ENCODE measurements at places on chromosomes 3 and 15. TPM values are rescaled to one million over a fixed set of nuclear protein-coding genes. Genes with fewer than 3 reads are reported as not detected.

The STT3B gene
- total RNA-seq: 66.1 TPM

DNA sequence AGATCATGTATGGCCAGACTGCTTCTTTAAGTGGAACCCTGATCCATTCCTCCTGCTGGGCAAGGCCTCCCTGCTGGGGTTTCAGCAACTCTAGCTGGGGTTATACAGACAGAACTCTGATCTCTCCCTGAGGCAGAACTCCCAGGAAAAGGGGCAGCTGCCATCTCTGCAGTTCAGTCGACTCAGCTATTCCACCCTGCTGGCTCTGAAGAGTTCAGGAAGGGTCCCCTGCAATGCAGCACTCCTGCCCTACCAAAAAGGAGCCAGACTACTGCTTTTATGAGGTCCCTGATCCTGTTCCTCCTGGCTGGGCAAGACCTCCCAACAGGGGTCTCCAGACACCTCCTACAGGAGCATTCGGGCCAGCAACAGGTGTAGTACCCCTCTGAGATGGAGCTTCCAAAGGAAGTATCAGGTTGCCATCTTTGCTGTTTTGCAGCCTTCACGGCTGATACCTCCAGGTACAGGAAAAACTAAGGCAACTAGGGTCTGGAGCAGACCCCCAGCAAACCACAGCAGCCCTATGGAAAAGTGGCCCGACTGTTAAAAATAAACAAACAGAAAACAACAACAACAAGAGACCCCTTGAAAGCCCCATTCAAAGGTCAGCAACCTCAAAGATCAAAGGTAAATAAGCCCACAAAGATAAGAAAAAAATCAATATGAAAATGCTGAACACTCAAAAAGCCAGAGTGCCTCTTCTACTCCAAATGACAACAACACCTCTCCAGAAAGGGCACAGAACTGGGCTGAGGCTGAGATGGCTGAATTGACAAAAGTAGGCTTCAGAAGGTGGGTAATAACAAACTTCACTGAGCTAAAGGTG lies 14.2 kb upstream of the CP start:
- peak; percentile 11 for DNase-seq

DNA sequence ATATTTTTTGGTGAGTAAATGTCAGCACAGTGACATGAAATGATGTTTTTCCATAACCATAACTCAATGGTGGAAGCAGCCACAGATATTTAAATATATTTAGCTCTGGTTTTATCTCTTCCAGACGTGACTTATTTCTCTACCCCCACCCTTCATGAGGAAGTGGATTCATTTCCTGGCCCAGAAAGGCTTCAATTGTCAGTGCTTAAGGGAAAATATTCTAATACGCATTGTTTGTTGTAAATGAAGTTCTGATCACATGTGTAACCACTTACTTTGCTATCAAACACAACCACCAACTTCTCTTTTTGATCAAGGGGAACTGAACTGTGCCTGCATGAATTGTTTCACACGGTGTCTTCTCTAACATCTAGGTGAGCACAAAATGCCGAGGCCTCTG lies 14.0 kb downstream of the CLDN16 start:
- no peak for DNase-seq

DNA sequence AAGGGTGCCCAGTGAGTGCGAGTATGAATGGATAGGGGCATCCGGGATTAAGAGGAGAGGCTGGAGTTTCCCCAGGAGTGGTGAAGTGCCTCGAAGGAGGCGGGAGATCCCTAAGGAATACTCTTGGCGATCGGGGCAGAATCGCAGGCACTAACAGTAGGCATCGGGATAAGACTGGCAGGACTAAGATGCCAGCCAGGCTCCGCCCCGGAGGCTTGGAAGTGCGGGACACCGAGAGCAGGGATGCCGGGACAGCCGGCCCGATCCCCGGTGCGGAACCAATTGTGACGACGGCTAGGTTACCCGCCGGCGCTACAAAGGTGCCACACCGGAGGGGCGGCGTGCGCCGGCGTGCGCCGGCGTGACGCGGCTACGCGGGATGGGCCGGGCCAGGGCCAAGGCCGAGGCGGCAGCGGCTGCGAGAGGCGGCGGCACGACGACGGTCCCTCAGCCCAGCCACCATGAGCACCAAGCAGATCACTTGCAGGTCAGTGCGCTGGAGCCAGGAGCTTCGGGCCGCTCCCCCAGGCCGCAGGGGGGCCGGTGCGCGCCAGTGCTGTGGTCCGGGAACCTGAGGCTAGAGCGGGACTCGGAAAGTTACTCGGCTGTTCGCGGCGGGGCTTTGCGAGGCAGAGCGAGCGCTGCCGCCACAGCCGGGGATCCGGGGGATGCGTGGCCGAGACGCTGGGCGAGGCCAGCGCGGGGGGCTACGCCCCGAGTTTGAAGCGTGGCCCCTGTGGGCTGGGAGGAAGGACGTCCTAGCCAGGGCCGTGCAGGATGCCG lies at the start of gene MKRN2:
MKRN2 (plus strand) TSS at position 398 of the 783 bp plus-strand sequence; CDS start at position 462, 64 bp downstream.
- peak; percentile 89 for DNase-seq

DNA sequence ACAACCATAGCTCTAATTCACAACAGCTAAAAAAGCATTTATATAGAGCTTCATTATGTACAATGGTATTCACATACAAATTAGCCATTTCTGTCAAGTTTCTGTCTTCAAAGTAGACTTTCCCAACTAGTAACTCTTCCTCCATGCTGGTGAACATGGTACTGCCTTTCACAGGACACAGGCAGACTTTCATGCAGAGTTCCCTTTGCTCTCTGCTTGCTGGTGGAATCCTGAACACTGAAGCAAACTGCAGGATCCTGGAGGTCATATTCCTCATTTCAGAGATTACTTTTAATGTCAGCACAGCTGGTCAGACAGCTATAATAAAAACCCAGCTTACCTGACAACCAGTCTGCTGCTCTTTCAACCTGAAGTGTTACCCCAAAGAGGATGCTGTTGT lies 53.6 kb downstream of the TASOR start:
- DNase-seq: no peak
